Skeletal muscle cell (primary cell): ENCODE measurements at places on chromosomes 6 and 20.

- DNase-seq, result no peak
These were observed 4.3 kb upstream of the BTN3A2 start for GRCh38 chr6:26360451-26361416.

GRCh38 chr6:114453737-114454276 is 111.0 kb upstream of the HS3ST5 start:
- DNase-seq, result no peak

DNA sequence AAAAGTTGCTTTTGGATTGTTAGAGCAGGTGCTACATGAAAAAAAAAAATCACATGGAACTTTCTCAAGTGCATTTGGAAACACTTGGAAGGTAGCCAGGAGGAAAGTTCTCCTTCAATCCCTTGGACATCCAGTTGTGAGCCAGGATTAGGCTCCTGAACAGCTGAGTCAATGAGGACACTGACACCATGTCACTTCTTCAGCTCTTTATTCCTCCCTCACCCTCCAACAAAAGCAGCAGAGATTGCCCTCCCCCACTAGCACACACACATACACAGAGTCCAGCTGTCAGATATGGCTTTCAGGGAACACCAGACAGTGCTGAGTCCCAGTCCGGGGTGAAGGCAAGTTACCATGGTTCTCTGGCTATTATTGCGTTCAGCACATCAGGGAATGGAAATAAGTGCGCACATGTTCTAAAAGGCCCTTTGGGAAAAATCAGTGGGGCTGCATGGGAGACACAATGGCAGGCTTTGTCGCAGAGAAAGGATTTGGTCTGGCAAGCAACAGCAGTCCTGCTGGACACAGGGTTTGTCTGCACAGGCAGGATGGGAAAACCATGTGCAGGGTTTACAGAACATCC is 124.7 kb upstream of the MARCKS start:
- DNase-seq, result peak; percentile 83

GRCh38 chr6:1624851-1625781 is 15.4 kb downstream of the FOXC1 start:
- DNase-seq, result no peak

- DNase-seq, result peak; percentile 92
These were observed 59.0 kb downstream of the RIN2 start for GRCh38 chr20:19817017-19817416.

DNA sequence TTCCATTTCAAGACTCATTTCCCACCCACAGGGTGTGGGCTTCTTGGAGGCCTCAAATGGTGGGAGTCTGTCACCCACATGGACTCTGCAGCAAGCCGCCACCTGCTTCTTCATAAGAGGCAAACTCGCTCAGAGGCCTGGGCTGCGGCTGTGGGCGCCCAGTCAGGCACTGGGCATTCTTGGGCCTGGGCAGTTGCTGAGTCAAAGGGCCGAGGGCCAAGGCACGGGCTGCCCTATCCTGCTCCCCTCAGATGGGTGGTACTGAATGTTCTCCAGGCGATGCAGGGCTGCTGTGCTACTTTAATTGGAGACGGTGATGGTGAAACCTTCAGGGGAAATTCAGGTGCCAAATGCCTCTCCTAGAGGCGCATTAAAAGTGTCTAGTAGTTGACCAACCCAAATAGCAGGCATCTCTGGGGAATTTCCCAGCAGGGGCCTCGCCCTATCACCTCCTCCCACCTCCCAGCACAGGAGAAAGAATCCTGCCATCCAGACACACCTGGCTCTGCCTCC is 57.9 kb downstream of the MAFB start:
- no peak for DNase-seq

DNA sequence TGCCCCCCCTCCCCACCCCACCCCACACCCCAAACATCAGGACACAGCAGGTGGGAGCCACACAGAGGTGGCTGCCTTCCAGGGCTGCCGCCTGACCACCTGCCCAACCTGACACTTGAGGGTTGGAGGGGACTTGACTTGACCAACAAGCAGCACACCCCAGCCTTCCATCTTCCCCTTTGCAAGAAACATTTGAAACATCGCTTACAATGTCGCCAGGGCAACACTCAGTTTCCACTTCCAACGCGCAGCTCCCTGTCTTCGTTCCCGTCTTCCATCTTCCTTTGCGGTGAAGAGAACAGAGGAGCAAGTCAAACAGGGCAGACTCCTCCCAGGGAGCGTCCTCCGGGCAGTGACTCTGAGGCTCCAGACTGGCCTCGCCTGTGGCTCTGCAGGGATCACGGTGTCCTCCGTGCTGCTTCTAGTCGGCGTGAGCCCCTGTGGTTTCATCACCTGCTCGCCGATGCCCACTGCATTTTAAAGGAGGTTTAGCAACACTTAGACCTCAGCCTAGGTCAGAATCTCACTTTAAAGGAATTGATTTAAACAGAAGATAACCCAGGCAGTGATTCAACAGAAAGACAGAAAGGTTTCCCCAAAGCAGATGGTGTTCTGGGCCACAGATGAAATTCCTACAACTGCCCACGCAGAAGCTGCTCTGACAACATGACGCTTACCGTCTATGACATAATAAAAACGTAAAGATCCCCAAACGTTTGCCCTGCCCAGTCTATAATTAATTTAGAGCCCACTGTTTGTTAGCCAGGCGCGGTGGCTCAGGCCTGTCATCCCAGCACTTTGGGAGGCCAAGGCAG is 130.8 kb downstream of the TAF4 start:
- DNase-seq, result peak; percentile 3

GRCh38 chr6:89368107-89368506 is 15.6 kb upstream of the UBE2J1 start:
- no peak for DNase-seq

DNA sequence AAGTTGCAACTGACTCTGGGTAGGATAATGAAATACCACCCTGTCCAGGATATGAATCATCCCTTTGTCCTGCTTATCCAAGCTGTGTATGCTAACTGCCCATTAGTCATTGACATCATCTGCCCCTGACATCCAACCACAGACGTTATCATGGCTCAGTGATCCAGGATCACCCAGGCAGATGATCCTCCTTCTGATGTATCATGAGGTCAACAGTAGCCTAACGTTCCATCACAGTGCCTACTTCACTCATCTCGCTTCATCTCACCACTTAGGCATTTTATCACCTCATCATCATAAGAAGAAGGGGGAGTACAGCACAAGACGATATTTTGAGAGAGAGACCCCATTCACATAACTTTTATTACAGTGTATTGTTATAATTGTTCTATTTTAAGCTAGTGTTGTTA is 13.4 kb upstream of the BTN3A2 start:
- peak; percentile 91 for DNase-seq

- DNase-seq, result no peak
These were observed 87.8 kb upstream of the TIAM2 start for GRCh38 chr6:154907291-154907690.

GRCh38 chr20:48287021-48287494 is 501.8 kb upstream of the SULF2 start:
- no peak for DNase-seq

DNA sequence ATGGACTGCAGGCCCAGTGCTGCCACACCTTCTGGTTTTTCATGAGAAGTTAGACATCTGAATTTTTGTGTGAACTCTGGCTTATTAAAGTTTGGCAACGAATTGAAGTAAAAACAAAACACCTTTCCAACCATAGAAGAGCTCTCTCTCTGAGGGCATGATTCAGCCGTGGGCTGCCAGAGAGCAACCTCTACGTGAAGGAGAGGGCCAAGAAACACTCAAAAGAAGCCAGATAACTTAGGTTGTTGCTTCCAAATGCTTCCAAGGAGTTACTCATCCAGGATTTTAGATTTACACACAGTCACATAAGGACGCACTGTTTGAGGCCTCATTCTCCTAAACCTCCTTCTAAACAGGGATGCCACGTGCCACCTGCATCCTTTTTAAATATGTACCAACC is 65.5 kb downstream of the NRN1 start:
- peak; percentile 31 for DNase-seq

- DNase-seq, result peak; percentile 8
These were observed 66.4 kb downstream of the AFDN start for GRCh38 chr6:167892835-167893815.

- DNase-seq, result no peak
These were observed 81.9 kb downstream of the CRYBG1 start for GRCh38 chr6:106442395-106442794.

DNA sequence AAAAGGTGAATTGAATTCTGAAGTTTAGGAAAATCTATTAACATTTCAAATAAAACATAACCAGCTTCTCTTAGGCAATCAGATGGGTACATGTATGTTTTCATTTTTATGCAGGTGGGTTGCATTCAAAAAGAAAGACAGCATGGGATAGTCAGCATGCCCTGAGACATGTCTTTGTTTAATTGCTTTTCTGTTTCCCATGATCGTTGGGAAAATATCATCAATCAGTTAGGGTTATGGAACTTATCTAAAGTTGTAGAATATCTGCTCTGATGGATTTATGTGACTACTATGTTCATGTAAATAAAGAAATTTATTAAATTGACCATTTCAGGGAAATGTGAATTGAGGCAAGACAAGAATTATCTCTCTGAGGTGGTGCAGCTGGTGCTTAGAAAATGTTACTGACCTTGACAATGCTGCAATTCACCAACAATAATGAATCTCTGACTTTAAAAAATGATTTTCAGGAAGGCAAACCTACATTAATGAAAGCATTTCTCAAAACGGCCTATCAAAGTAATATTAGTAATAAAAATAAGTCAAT is 112.7 kb downstream of the RFPL4B start:
- DNase-seq, result no peak
